Sigmoid colon (tissue), 7 donors: ENCODE measurements at places on chromosomes 12 and 14. TPM values are rescaled to one million over a fixed set of nuclear protein-coding genes. Genes with fewer than 3 reads are reported as not detected.

ACSS3 gene
- total RNA-seq: 18.2 TPM

CCDC196 gene
- not detected for total RNA-seq

CNTN1 gene
- total RNA-seq: 5.9 TPM

HCAR1 gene
- total RNA-seq: not detected

KLRC3 gene
- not detected for total RNA-seq

PNP gene
- total RNA-seq: 5.5 TPM

ANKRD33 gene
- total RNA-seq: not detected

AHSA1 gene
- total RNA-seq: 98.5 TPM

CCDC38 gene
- total RNA-seq: not detected

ACOT4 gene
- 0.33 TPM for total RNA-seq

DNA sequence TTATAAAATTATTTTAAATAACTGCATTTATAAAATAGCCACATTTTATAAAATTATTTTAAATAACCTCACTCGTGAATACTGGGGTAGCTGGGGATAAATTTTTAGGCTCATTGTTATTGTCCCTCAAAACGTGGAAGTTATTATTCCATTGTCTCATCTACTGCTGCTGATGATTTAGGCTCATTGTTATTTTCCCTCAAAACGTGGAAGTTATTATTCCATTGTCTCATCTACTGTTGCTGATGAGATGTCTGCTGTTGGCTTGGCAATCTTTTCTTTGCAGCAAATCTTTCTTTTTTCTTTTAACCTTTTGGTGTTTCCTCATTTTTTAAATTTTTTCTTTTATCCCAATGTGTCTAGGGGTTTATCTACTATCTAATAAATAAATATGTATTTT is 182.6 kb upstream of the PZP start:
- DNase-seq: no peak
- H3K27me3 ChIP-seq: no peaks in the 10 kb centered on the region
- H3K4me3 ChIP-seq: no peak overlapping the region
- no peak overlapping the region for H3K27ac ChIP-seq
- H3K4me1 ChIP-seq: no peaks in the 10 kb centered on the region

- DNase-seq: no peak
- H3K4me3 ChIP-seq: no peak overlapping the region
- no peak overlapping the region for H3K27ac ChIP-seq
- no peaks in the 10 kb centered on the region for H3K27me3 ChIP-seq
Measured at GRCh38 chr12:26091822-26092221, 33.0 kb downstream of the BHLHE41 start.

- no peak overlapping the region for H3K4me3 ChIP-seq
- no peaks in the 10 kb centered on the region for H3K27me3 ChIP-seq
- DNase-seq: no peak
Measured at GRCh38 chr14:58646479-58646878, 8.7 kb downstream of the DACT1 start.

GRCh38 chr14:70097576-70098249 is 91.0 kb downstream of the SLC8A3 start:
- no peaks in the 10 kb centered on the region for H3K36me3 ChIP-seq
- H3K4me3 ChIP-seq: no peak overlapping the region
- no peak for DNase-seq
- H3K27ac ChIP-seq: no peak overlapping the region
- H3K4me1 ChIP-seq: no peaks in the 10 kb centered on the region
- no peaks in the 10 kb centered on the region for H3K27me3 ChIP-seq

- no peak overlapping the region for H3K4me3 ChIP-seq
- DNase-seq: no peak
- H3K36me3 ChIP-seq: no peaks in the 10 kb centered on the region
Measured at GRCh38 chr12:108875682-108876361, 4.1 kb upstream of the DAO start.

DNA sequence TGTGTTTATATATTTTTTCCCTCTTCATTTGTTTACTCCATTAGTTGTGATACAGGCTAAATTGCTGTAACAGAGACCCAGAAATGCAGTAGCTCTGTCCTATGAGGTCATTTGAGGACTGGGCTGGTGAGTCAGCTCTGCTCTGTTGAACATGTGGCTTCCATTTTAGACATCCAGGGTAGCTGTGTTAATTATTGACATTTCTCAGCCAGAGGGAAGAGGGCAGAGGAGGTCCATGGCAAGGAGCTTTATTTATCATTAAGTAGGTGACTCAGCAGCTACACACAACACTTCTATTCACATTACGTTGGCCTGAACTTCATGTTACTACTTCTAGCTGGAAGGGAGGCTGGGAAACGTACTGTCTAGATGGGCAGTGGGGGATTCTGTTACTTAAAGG is 85.4 kb downstream of the PTCSC3 start:
- H3K4me3 ChIP-seq: no peak overlapping the region
- H3K4me1 ChIP-seq: no peaks in the 10 kb centered on the region
- no peak overlapping the region for H3K27ac ChIP-seq

GRCh38 chr14:95196268-95196667 is 38.9 kb upstream of the DICER1 start:
- DNase-seq: no peak
- no peak overlapping the region for H3K4me3 ChIP-seq
- no peaks in the 10 kb centered on the region for H3K4me1 ChIP-seq
- no peak overlapping the region for H3K27ac ChIP-seq
- H3K27me3 ChIP-seq: no peaks in the 10 kb centered on the region
- H3K36me3 ChIP-seq: no peaks in the 10 kb centered on the region

GRCh38 chr14:86799244-86799647 is 1193.7 kb downstream of the GALC start:
- H3K4me3 ChIP-seq: no peak overlapping the region
- no peaks in the 10 kb centered on the region for H3K36me3 ChIP-seq
- H3K27me3 ChIP-seq: no peaks in the 10 kb centered on the region
- no peak overlapping the region for H3K27ac ChIP-seq
- no peaks in the 10 kb centered on the region for H3K4me1 ChIP-seq
- DNase-seq: no peak

DNA sequence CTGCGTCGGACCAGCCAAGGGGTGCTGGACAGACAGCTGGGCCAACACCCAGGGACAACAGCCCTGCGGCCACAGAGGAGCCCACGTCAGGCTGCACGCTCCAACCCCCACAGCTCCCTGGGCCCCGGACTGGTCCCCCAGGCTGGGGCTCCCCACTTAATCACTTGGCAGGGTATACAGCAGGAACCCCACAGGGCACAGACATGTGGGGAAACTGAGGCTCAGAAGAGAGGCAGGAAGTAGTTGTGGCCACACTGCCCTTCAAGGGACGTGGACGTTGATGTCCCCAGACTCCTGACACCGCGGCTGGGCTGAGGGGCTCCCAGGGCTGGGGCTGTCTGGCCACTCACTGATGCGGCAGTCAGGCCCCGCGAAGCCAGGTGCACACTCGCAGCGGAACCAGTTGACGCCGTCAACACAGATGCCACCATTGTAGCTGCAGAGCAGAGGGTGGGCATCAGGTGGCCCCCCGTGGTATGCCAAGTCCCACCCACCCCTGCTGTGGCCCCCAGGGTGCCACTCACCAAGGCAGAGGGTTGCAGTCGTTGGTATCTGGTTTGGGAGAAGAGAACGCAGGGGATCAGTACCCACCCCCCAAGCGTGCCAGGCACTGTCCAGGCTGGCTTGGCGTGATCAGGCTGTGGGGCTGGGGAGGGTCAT is 21.5 kb downstream of the JAG2 start:
- no peaks in the 10 kb centered on the region for H3K4me1 ChIP-seq
- no peak overlapping the region for H3K4me3 ChIP-seq
- no peak overlapping the region for H3K27ac ChIP-seq
- DNase-seq: peak; percentile 53

DNA sequence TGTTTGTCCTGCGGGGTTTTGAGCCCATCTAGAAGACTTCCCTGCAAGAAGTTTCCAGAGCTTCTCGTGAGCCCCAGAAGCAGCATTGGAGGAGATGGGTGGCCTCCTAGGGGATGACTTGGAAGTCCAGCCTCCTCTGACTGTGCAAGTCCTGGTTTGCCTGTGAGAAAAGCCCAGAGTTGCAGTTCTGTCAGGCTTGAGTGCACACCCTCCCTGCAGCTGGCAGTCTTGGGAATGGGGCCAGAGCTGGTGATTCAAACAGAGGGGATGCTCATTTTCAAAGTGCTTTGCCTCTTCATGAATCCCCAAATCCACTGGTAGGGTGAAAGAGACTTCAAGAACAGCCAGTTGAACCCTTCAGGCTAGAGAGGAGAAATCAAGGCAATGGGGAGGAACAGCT is 3.9 kb upstream of the PPP1R1A start:
- H3K4me1 ChIP-seq: no peaks in the 10 kb centered on the region
- DNase-seq: no peak
- H3K27ac ChIP-seq: no peak overlapping the region
